ENCODE measurements at places on chromosomes 16 and 17.

DNA sequence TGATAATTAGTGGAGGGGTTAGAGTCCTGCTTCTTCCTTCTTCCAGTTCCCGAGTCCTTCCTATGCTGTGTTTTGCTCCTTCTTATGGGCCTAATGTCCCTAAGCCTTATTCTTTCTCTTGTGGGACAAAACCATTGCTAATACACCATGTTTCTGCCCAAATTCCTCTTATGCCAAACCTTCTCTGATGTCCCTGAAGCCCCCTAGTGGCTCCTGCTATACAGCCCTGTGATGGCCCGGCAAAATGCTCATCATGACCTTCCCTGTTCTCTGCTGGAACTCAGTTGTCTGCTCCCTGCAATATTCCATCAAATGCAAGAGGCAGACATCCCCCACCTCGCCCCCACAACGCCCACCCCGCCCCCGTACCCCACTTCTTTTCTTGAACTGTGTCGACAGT is 171.6 kb downstream of the CDH11 start:
- no peak for DNase-seq

DNA sequence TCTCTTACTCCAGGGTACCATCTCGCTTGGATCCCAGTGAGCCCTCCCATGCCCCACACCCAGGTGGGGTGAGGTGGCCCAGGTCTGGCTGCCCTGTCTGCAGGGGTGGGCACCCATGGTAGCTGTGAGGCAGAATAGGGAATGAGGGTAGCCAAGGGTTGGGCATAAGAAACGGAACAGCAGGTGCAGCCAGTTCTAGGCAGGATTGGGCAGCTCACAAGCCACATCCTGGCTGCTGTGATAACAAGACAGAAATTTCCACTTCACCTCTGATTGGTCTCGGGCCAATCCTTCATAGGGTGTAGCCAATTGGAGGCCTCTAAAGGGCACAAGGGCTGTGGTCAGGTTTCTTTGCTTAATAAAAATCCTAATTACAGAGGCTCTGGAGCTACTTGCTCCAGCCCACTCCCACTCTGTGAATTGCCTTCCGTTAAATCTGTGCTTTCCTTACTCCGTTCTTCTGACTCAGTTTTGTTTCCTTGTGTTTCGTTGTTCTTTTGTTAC is 1.5 kb upstream of the ARHGDIG start:
- no peak for DNase-seq

GRCh38 chr17:49915670-49916069 is 53.3 kb upstream of the DLX4 start:
- no peak for DNase-seq

GRCh38 chr17:6045621-6046357 is 24.4 kb upstream of the WSCD1 start:
- DNase-seq, result no peak

DNA sequence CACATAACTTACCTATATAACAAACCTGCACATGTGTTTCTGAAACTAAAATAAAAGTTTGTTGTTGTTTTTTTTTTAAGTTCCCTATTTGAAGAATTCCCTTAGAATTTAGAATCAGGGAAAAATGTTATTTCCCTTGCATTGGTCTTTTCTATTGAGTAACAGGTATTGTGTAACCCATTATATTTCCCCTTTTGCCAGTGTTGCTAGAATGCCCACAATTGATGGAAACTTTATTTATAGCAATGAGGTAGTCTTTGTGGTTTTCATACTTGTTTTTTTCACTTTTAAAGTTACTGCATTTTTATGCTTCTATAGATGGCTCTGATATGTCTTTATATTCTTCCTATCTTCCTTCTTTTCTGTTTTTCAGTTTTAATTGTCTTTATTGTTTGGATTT is 3.9 kb downstream of the NLRP1 start:
- no peak for DNase-seq

DNA sequence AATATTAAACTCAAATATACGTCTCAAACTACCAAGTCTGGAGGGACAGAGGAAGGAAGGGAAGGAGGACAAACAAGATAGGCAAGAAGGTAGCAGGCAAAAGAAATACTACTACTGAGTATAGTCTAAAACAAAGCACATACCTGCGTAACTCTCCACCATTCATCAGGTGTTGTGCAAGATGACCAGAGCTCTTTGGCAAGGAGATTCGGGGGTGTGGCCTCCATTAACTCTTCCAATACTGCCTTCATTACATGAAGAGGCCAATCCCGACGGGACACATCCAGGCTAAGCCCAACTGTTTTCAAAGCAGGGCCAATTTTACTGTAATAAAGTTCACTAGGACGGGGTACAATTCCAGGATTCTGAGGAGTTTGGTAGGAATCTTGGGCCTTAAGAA is 38.2 kb upstream of the ARL6IP1 start:
- DNase-seq, result no peak

- DNase-seq, result no peak
These were observed 42.8 kb upstream of the GSE1 start for GRCh38 chr16:85570213-85570734.

GRCh38 chr16:82784573-82784968 is 157.8 kb downstream of the CDH13 start:
- DNase-seq, result no peak

GRCh38 chr17:73633736-73634135 is 10.5 kb downstream of the SDK2 start:
- no peak for DNase-seq

GRCh38 chr16:85768199-85768598 is 17.3 kb upstream of the C16orf74 start:
- DNase-seq, result no peak

DNA sequence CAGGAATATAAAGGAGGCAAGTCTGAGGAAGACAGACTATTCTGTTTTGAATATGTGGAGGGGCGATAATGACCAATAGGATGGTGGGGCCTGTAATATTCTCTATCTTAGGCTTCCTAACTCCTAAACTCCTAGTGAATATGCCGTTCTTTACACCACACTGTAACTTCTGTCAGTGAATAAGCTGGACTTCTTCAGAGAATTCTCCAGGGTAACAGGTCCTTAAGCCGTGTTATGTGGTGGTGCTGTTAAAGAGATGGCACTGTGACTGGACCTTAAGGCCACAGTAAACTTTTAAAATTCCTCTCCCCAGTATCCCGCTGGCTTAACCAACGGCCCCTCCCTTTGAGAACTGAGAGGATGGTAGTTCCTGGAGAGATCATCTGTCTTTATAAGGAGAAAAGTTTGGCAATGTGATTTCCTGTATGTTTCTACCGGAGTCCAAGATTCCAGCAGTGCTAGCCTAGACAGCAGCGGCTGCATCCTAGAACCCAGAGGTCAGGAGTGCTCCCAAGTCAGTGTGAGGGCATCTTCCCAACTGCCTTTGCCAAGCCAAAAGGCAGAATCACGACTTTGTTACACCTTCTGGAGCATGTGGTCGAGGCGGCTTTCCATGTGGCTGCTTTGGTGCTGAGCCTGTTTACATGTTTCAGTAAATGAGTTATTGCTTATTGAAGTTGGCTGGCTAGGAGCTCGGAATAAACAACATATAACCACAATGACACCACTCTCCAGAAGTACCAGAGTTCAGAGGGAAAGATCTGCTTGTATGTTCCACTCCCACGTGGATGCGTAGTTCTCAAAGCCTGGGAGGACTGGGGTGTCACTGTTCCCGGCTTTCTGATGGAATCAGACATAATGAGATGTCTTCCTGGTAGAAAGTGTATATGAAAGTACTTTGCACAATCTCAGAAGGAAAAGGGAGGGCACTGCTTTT is 41.0 kb downstream of the TUBD1 start:
- no peak for DNase-seq

DNA sequence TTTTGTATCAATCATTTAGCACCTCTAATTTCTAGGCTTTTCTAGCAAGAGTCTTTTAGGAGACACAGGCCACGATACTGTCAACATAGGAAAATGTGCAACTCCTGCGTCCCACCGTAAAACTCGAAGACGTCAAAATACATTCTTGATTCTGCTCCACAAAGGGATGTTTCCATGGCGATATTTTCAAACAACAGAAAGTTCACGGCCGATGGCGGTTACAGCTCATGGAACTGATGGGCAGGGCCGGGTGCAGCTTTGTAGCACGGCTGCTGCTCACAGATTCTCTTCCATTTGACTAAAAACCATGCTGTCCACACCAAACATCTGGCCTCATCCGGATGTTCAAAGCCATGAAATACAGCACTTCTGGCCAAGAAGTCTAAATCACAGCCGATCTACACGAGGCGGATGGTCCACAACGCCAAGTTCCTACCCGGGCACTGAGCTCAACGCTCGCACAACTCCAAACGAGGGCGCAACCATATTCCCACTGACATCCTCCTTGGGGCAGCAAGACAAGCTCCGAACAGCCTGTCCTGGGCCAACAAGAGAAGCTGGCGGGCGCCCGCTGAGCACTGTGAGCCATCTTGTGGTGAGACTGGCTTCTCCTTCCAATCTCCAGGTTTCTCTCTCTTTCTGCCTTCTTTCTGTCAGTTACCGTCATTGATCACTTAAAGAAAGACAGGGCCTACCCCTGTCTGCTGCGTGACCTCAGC is 79.8 kb downstream of the ZNF778 start:
- no peak for DNase-seq

GRCh38 chr17:27319541-27320221 is 25.8 kb downstream of the WSB1 start:
- no peak for DNase-seq

DNA sequence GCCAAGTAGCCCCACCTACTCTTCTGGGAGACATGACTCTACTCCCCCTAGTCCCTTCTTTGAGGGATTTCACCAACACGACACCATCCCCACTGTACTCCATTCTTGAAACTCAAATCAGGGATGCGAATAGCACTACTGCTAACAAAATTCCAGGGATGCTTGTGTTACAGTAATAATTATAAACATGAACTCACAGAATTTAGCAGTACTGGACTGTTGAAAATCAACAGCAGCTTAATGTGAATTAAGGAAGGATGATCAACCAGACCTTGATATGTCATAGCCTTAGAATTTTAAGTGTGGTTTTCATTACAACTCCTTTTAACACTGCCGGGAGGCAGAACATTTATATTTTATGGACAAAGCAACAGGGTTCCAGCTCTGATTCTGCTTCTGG is 37.9 kb downstream of the AMFR start:
- no peak for DNase-seq

DNA sequence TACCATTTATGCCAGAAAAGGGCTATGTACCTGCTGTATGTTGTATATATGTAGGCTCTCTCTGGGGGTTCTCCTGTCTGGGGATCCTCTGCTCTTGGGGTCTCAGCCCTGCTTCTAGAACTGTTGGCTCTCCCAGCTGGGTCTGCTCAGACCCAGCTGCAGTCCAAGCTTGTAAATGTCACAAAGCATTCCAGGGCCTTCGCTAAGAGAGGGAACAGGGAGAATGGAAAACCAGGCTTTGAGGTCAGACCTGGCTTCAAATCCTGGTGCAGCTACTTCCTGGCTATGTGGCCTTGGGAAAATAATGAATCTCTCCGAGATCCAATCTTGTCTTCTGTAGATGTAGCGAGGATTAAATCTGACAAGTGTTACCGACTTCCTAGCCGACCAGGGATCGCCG is 44.0 kb downstream of the NLRP1 start:
- no peak for DNase-seq

DNA sequence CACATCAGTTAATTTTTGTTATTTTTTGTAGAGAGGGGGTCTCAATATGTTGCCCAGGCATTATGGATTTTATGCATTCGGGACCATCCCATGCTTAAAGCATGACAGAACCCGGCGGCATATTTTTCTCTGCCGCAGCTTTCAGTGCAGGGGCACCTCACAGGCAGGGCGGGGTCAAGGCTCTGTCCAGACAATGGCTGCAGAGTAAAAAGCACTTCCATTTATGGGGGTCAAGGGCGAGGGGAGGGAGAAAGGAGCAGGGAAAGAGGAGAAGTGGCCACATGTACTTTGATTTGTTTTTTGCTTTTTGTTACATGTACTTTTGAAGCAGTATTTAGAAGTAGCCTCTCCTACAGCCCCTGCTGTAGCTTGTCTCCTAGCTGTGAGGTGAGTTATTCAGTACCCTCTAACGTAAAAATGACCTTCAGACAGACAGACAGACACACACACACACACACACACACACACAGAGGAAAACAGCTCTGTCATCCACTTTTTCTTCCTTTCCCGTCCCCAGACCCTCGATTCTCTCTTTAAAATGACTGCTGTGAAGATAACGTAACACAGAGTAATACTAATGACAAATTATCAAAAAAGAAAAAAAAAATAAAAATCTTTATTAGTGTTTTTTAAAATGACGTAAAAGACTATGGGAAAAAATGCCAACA is 856 bp upstream of the SCPEP1 start:
- no peak for DNase-seq

- no peak for DNase-seq
These were observed 80.5 kb upstream of the CLEC18B start for GRCh38 chr16:74501484-74502478.

GRCh38 chr17:39235555-39236449 is 10.1 kb upstream of the STAC2 start:
- no peak for DNase-seq

GRCh38 chr17:33290253-33290652 is 2.8 kb downstream of the ASIC2 start:
- DNase-seq, result no peak

DNA sequence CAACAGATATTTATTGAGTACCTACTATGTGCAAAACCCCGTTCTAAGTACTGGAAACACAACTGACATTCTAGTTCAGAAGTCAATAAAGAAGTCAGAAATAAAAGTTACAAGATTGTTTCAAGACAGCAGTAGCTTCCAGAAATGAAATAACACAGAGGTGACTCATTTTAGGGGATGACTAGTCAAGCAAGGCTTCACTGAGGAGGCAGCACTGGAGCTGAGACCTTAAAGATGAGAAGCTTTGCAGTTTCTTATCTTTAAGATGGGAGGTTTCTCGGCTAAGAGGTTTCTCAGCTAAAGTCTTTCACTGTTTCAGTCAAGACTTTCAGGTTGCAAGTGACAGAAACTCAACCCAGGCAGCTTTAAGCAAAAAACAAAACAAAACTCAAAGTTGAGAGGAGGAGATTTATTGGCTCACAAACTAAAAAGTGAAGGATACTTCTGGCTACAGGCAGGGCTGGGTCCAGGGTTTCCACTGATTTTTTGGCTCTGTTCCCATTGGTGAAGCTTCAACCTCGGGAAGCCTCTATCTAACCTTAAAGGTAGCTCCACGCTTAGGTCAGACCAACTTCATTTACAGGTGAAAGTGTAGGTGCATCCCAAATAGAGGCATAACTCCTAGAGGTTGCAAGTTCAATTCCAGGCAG is 7.4 kb upstream of the MMP2 start:
- no peak for DNase-seq

GRCh38 chr17:78990349-78991016 is 10.8 kb upstream of the LGALS3BP start:
- no peak for DNase-seq

GRCh38 chr17:21119247-21119918 is 7.4 kb upstream of the DHRS7B start:
- no peak for DNase-seq
